Caco-2 (cell line): ENCODE measurements at places on chromosomes 3 and 15.

- DNase-seq = no peak
These were observed 157.9 kb downstream of the STAC start for GRCh38 chr3:36538136-36538749.

GRCh38 chr15:98981851-98982722, 25.5 kb downstream of the PGPEP1L start:
- DNase-seq = no peak

- DNase-seq = no peak
These were observed 31.9 kb downstream of the ROBO2 start for GRCh38 chr3:77071809-77072208.

DNA sequence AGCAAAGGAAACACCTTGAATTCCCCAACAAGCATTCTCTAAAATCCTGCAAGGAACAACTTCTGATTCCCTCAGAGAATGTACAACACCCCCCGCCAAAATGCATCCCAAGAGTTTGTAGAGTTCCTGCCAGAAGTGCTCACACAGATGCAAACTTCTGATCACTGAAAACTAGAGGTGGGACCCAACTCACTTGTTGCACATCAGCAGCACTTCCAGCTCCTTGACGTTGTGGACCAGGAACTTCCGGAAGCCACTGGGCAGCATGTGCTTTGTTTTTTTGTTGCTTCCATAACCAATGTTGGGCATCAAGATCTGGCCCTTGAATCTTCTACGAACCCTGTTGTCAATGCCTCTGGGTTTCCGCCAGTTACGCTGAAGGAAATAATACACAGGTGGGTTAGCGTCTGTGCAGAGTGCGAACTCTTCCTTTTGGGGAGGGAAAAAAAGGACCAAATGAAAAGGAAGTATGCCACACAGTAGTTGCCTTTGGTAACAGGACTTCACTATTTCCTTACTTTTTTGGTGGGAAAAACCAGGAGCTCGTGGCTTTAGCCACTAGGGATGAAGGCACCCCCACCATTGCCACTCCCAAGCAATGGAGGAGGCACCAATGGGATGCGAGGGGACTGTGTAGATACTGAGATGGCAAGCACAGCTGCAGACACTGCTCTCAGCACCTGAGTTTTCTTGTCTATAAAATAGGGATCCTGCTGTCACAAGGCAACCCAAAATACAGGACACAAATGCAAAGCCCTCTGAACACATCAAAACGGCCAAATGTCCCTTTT, 2.0 kb downstream of the RPL32 start:
- DNase-seq = no peak

- no peak for DNase-seq
These were observed 22.8 kb upstream of the TKT start for GRCh38 chr3:53278667-53279066.

DNA sequence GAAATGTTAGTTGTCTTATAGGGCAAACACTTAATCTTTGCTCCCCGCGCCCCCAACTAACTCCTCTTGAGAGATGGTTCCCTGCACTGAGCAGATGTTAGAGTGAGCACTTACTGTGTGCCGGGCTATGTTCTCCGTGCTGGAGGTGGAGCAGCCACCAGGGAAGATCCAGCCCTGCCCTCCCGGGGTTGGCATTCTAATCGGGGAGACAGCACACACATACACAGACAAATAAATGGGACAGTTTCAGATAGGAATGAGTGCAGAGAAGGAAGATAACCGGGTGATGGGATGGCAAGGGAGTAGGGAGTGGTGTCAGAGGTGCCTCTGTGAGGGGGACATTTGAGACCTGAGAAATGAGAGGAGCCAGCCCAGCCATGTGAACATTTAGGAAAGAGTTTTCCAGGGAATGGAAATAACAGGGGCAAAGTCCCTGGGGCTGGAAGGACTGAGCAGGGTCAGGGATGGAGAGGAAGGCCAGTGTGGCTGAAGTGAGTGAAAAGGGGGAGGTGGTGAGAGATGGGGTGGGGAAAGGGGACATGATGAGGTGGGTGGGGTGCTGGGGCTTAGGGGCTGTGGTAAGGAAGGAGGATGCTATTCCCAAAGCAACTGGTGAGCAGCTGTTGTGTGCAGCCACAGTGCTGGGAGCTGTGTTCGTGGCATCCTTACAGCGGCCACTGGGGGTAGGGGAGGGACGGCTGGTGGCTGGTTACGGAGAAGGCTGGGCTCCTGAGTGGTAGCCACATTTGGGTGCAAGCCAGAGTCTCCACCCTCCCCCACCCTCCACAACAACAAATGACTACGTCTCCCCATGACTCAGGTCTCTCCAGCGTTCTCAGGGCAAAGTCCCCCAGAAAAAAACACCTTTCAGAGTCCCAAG, 15.4 kb upstream of the FGD5 start:
- DNase-seq = no peak

DNA sequence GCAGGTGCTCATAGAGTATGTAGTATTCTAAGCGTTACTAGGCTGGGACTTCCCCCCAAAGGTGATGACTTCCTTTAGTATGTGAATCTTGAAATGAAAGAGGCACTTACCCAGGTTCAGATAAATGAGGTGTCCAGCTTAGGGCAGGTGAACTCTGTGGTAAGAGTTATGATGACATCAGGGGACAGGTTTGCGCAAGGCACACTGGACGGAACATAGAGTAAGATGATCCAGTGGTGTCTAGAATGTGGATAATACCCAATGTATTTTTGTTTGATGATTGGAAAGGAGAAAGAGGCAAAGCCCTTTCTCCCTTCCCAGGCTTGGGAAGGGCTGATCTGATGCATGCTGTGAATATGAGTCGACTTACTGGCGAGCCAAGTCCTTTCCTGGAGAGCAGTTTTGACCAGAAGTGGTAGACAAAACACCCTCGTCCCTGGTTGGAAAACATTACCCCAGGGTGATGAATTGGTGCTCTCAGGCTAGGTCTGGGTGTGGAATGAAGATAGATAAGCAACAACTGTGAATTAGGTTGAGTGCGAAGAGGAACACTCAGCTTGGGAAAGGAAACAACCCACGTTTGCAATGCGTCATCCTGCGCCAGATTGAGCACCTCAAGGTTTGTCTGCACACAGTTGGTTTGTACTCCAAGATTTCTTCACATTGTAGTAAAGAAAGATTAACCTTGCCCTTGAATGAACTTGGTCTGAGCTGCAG, 124.2 kb downstream of the GHSR start:
- no peak for DNase-seq

- no peak for DNase-seq
These were observed 81.7 kb downstream of the WNT5A start for GRCh38 chr3:55405436-55405835.

GRCh38 chr15:77493324-77493907, 72.7 kb downstream of the HMG20A start:
- no peak for DNase-seq

DNA sequence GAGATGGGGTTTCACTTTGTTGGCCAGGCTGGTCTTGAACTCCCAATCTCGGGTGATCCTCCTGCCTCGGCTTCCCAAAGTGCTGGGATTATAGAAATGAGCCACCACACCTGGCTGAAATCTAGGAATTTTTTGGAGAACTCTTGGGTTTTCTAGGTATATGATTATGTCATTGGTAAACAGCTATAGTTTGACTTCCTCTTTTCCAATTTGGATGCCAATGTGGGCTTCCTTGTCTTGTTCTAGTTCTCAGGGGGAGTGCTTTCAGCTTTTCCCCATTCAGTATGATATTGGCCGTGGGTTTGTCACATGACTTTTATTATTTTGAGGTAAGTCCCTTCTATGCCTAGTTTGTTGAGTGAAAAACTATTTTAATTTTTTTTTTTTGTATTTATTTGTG, 17.9 kb downstream of the KCNMB3 start:
- DNase-seq = no peak

- DNase-seq = no peak
These were observed 17.0 kb downstream of the HRG start for GRCh38 chr3:186682812-186683211.

- no peak for DNase-seq
These were observed 30.1 kb downstream of the BTD start for GRCh38 chr3:15631426-15632211.

- no peak for DNase-seq
These were observed 42.5 kb upstream of the TPM1 start for GRCh38 chr15:62999923-63000561.

DNA sequence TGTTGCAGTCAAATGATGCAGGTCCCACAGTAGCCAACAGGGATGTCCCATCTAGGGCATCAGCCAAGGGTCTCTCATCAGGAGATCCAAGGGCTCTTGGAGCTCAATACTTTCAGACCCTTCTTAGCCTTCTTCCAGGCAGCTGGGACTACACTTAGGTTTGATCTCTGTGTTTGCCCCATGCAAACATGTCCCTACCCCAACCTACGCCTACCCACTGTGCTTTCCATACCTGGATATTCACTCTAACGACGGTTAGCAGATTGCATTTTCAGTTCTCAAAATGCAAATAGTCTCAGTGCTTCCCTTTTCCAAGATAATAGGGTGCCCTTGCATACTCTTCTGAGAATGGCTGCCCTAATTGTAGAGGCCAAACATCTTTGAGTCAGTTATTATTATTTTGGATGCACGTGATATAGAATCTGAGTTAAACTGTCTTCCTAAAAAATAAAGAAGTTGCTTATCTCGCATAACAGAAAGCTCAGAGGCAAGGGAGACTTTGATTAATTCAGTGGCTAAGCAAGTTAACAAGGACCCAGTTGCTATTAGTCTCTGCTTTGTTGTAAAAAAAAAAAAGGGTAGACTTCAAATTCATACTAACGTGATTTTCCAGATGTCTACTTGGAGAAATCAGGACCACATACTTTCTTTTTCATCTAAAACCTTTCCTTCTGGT, 1.0 kb upstream of the CEP70 start:
- DNase-seq = no peak

DNA sequence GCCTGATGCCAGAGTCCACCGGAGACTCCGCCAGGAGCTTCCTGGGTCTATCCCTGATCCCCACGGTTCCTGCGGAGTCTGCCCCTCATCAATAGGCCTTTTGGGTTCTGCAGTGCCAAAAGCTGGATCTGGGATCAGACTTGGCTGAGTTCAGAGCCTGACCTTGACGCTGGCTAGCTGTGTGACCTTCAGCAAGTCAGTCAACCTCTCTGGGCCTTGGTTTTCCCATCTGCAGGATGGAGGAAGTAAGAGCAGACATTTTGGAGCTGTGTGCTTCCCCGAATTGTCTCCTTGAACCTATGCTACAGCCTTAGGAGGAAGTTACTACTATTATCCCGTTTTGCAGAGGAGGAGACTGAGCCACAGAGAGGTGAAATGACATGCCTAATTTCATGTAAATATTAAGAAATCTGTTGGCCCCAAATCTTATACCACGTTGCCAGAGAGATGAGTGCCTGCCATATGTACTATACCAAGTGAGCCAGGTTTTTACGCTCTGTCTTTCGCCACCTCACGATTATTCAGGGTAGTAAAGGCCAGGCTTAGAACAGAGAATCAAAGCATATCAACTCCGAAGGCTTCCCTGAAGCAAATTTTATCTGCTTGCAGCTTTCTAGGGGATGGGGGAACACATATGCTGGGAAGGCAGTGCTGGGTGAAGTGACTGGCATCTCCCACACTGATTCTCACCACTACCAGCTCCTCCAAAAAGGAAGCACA, 112.5 kb downstream of the SRGAP3 start:
- DNase-seq = no peak
